ENCODE measurements at places on chromosomes 6 and 20. TPM values are rescaled to one million over a fixed set of nuclear protein-coding genes. Genes with fewer than 3 reads are reported as not detected.

GRCh38 chr6:140669321-140669720 is 1294.9 kb upstream of the CITED2 start:
- DNase-seq, result no peak
- H3K4me1 ChIP-seq, result no peaks in the 10 kb centered on the region
- no peaks in the 10 kb centered on the region for H3K36me3 ChIP-seq
- no peak overlapping the region for H3K27ac ChIP-seq
- no peaks in the 10 kb centered on the region for H3K27me3 ChIP-seq

GRCh38 chr20:3693376-3693775 is 11.6 kb upstream of the ADAM33 start:
- H3K27me3 ChIP-seq, result no peaks in the 10 kb centered on the region
- H3K4me1 ChIP-seq, result no peaks in the 10 kb centered on the region
- H3K36me3 ChIP-seq, result no peaks in the 10 kb centered on the region
- no peak overlapping the region for H3K27ac ChIP-seq

DNA sequence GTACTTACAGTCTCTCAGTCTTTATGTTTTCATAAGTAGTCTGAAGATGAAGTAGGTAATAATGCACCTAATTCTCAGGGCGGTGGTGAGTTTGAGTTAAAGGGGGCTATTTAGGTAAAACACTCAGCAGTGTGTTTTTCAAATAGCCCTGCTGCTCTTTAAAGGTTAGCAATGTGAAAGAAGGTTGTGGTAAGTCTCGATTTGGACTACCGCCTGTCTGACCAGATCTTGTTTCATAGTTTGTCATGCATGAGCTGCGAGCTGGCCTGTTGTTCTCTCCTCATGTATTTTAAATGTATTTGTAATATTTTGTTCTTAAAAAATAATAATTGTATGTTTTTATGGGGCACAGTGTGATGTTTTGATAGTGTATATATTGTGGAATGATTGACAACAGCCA is 340.2 kb downstream of the DHX35 start:
- DNase-seq, result no peak
- H3K36me3 ChIP-seq, result no peaks in the 10 kb centered on the region
- no peaks in the 10 kb centered on the region for H3K4me1 ChIP-seq
- H3K27ac ChIP-seq, result no peak overlapping the region

DNA sequence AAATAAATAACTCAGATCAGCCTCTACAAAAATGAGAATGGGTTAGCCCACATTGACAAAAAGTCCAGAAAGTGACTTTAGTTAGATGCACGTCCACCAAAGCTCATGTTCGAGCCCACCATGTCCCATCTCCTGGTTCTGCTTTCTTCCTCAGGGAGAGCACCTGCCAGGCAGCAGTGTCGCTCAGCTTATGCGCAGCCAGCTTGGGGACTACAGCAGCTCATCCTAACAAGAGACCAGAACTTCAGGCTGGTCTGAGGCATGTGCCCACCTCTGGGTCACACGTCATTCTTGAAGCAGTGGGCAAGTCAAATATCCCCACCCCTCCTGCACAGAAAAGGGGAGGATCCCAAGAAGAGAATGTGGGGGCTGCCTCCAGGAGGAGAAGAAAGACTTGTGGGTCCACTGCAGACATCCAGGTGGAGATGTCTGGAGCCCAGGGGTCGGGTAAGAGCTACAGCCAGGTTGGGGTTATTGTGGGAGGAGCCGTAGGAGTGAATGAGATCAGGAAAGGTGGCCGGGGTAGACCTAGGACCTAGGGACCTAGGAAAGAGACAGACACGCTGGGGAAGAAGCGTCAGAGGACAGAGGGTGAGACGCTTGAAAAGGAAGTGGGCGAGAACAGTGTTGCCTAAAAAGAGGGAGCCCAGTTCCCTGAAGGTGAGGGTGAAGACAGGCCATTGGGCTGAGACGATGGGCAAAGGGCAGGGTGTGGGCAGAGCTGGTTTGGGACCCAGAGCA is 52.5 kb downstream of the SSR1 start:
- no peak for DNase-seq
- H3K27ac ChIP-seq, result peak overlapping the region; percentile 77
- no peaks in the 10 kb centered on the region for H3K36me3 ChIP-seq
- peak overlapping the region; percentile 54 for H3K4me3 ChIP-seq
- H3K4me1 ChIP-seq, result peaks cover 14% of the 10 kb centered on the region
- H3K27me3 ChIP-seq, result no peaks in the 10 kb centered on the region

The CDH22 gene
- total RNA-seq, result 2.6 TPM

The COL20A1 gene
- 17.1 TPM for total RNA-seq

The TCP11 gene
- 639 TPM for total RNA-seq

DNA sequence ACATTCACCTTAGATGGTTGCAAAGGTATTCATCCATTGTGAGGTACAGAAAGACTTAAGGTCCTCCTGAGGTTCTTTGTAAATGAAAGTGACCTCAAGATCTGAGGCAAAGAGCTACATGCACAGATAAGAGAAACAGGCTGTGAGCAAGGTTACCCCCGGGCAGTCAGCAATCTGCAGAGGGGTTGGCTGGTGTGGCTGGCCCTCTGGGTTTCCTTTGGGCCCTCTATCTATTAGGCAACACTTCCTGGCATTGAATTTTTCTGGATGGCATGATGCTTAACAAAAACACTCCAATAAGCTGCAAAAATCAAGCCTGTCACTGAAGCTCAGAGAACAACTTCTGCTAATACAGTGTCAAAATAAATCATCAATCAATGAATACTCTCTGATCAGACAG is 48.9 kb upstream of the RALGAPA2 start:
- no peaks in the 10 kb centered on the region for H3K27me3 ChIP-seq
- H3K36me3 ChIP-seq, result no peaks in the 10 kb centered on the region
- no peaks in the 10 kb centered on the region for H3K4me1 ChIP-seq
- H3K27ac ChIP-seq, result no peak overlapping the region

DNA sequence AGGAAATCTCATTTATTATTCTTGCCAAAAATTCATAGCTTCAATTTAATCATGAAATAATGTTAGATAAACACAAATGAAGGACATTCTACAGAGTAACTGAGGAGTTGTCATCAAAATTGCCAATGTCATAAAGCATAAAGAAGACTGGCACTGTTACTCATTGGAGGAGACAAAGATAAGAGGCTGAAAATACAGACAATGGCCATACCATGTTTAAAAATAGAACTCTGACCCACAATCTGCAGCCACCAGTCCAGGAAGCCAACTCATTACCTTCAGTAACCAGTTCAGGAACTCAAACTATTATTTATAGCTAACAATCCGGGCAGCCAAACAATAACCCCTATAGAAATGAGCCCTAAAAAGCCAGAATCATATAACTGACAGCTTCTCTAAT is 795.6 kb downstream of the TENT5A start:
- no peaks in the 10 kb centered on the region for H3K36me3 ChIP-seq
- no peaks in the 10 kb centered on the region for H3K27me3 ChIP-seq
- no peak overlapping the region for H3K27ac ChIP-seq
- DNase-seq, result no peak
- no peak overlapping the region for H3K4me3 ChIP-seq

The SCGN gene
- total RNA-seq, result 0.37 TPM

GRCh38 chr6:106884576-106884975 is 90.0 kb downstream of the CD24 start:
- H3K4me1 ChIP-seq, result no peaks in the 10 kb centered on the region
- H3K27ac ChIP-seq, result no peak overlapping the region
- no peak for DNase-seq
- H3K36me3 ChIP-seq, result no peaks in the 10 kb centered on the region

DNA sequence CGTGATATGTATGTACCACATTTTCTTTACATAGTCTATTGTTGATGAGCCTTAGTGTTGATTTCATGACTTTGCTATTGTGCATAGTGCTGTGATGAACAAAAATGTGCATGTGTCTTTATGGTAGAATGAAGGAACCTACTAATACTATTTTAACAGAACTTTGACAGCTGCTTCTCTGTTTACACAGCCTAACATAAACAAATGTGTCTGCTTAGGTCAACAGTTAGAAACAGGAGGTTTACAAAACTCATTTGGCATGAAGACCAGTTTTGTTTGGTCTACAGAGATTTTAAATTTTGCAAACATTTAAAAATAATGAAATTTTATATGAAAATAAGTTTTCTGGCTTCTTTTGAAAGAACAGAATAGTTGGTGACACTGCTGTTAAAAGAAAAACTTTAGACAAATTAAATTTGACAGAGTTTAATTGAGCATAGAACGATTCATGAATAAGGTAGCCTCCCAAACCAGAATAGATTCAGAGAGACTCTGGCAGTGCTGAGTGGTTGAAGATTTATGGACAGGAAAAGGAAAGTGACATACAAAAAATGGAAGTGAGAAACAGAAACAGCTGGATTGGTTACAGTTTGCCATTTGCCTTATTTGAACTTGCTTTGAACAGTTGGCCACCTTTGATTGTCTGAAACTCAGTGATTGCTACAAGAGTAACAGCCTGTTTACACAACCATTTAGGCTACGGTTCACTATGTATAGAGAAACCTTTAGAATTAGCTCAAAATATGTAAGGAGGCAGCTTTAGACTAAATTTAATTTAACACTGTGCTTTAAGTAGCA is 715.8 kb upstream of the HS3ST5 start:
- DNase-seq, result no peak
- no peaks in the 10 kb centered on the region for H3K36me3 ChIP-seq
- H3K27me3 ChIP-seq, result no peaks in the 10 kb centered on the region
- H3K4me3 ChIP-seq, result no peak overlapping the region
- H3K27ac ChIP-seq, result no peak overlapping the region

The GGTLC1 gene
- total RNA-seq, result 13.4 TPM

The SLC23A2 gene
- 49.3 TPM for total RNA-seq
